ENCODE measurements at places on chromosomes 5 and 9.

- DNase-seq = no peak
These were observed 15.1 kb downstream of the SLCO6A1 start for GRCh38 chr5:102483736-102484135.

DNA sequence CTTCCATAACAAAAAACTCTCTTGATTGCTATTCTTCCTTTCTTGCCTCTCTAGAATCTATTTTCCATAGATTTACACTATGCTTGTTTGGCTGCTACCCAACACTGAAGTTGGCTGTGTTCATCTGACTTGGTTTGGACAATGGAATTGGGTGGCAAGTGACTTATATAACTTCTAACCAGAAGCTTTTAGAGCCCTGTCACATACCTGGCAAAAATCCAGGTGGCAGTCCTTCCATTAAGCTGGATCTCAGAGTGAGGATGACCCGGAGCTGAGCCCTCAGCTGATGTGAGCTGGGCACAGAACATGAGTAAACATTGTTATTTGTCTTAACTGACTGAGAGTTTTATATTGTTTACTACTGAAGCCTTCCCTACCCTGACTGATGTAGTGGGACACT is 225.7 kb downstream of the TLR4 start:
- DNase-seq = no peak

DNA sequence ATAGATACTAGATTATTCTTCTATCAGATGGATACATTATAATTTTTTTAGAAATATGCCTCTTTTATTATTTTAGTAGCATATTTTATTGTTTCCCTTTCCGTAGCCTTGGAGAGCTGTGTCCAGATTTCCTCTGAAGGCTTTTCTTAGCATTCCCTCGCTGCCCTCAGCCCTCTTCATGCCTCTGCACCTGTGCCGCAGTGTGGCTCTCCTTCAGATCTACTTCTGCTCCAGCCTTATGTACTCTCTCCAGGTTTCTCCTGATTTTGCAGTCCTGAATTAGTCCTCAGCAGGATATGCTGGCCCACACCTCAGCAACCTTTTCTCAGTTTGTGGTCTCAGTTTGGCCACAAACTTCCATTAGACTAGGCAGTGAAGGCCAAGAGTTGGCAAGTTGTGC is 1052.0 kb downstream of the TAF11L14 start:
- DNase-seq = no peak

DNA sequence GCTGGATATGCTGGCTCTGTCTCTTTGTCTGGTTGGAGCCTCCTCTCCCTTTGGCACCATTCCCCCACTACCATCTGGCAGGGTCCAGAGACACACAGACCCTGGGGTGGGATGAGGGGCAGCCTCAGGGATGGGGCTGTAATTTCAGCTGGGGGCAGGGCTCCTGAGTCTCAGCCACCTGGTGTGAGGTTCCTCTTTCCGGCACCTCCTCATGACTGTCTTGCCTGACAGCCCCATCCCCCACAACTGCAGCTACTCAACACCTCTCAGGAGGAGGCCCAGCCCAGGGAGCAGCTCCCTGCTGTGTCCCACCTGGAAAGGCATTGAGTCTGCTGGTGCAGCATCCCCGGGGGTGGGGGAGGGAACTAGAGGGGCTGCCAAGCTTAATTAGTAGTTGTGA is 11.7 kb upstream of the RPS14 start:
- DNase-seq = no peak

DNA sequence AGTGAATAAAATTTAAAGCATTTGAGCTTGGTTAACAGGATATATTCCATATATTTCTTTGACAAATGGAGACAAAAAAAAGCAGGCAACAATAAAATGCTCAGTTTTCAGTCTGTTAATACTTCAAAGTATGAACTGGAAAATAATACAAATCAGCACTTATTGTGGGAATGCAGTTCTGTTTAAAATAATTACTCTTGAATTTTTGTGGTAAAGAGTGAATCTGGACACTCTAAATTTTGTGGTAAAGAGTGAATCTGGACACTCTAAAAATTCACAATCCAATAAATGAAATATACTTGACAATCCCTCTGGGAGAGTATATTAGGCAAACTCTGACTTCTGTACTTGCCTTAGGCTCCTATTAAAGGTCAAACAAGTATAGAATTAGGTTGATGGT is 141.9 kb upstream of the RASA1 start:
- no peak for DNase-seq

- DNase-seq = no peak
These were observed 51.9 kb downstream of the ERBIN start for GRCh38 chr5:65978251-65978650.

DNA sequence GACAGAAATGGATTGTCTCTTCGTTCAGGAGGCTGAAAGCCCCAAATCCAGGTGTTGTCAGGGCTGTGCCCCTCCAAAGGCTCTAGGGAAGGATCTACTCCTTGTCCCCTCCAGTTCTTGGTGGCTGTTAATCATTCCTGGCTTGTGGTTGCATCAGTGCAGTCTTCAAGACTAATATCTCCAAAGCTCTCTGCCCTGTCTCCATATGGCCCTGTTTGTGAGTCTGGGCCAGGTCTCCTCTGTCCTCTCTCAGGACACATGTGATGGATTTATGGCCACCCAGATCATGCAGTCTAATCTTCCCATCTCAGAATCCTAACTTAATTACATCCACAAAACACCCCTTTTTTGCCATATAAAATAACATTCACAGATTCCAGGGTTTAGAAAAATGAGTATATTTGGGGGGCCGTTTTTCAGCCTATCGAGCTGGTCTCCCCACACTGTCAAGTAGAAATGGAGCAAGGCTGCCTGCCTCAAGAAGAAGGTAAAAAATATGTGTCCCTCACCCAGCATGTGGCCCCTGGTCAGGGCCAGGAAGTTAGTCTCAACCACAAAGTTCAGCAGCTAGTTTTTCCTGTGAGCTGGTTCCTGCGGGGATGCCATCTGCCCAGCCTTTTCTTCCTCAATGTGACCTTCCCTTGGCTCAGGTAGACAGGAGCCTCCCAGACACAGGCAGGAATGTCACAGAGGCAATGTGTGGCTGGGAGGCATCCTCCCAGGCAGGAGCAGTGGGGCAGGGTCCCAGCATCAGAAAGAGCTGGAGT is 509.4 kb downstream of the IRX1 start:
- no peak for DNase-seq

DNA sequence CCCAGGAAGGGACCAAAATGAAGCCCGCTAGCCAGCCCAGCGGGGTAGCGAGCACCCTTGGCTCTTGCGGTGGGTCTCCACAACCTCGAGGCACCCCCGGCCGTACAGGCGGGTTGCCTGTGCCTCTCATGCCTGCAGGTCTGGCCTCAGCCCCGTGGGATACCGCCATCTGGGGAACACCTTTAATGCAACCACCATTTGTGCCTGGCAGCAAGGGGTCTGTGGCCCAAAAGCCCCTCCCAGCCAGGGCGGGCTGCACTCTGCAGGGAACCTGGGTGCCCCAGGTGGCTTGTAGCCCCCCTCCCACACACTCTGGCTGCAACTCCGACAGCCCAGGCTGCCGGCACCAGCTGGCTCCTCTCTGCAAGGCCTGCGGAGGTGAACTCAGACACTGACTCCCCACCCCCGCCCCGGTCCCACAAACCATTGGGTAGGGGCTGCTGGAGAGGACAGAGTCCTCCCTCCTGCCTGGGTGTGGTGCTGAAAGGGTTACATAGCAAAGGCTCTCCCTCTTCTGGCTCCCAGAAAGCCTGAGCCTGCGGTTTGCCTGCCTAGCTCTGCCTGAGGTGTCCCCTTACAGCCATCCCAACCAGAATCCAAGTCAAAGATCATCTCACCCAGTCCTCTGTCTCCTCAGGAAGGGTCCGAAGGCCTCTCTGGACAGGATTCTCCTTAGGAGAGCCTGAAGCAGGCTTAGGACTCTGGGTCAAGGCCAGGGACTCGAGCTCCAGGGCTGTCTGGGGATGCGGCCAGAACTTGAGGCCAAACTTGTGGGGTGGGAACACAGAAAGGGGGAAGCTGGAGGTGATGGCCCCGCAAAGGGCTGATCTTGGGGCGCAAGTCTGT is 109.4 kb downstream of the PSD2 start:
- DNase-seq = no peak

GRCh38 chr5:67495072-67495471 is 298.5 kb upstream of the CD180 start:
- DNase-seq = no peak

DNA sequence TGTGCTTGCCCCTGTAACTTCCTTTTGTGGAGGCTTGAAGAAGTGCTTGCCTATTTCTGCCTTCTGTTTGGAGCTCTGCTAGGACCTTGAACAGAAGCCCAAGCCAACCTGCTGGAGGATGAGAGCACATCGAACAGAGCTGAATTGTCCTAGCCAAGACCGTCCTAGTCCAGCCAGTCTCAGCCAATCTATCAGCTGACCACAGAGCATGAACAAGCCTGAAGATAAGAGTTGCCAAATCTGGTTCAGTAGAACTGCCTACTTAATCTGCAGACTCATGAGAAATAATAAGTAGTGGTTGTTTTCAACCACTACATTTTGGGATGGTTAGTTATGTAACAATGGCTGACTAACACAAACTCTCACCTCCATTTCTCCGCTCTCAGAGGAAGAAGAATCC is 4.4 kb upstream of the SNX2 start:
- no peak for DNase-seq

DNA sequence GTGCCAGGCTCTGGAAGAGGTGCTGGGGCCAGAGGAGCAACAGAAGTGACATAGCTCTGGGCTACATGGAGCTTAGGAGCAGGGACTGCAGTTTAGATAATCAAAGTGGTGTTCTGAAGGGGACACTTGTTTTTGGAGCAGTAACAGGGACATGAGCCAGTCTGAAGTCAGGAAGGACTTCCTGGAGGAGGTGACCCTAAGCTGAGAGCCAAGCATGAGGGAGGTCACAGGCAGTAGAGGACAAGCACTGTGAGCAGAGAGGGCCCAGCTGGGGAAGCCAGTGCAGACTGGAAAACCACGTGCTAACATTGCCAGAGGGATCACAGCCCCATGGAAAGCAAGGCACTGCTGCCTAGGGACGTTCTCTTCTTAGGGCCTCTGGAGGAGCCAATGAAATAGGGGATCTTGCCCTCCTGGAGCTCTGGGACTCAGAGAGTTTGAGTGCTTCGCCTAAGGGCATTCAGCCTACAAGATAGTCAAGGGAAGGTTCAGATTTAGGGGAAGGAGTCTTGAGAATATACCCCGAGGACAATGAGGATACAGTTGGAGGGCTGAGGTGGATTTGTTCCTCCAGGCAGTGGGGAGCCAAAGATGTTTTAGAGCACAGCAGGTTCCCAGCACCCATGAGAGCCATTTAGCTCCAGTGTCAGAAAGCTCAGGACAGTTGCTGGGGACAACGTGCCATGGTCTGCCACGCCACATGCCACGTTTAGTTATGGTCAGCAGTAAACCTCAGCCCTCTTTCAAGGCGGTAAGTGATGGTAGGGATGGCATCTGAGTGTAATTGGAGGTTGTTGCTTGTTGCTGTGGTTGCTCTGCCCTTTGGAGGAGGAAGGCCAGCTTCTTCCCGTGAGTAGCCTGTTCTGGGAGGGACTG is 40.5 kb upstream of the SH3PXD2B start:
- DNase-seq = no peak

DNA sequence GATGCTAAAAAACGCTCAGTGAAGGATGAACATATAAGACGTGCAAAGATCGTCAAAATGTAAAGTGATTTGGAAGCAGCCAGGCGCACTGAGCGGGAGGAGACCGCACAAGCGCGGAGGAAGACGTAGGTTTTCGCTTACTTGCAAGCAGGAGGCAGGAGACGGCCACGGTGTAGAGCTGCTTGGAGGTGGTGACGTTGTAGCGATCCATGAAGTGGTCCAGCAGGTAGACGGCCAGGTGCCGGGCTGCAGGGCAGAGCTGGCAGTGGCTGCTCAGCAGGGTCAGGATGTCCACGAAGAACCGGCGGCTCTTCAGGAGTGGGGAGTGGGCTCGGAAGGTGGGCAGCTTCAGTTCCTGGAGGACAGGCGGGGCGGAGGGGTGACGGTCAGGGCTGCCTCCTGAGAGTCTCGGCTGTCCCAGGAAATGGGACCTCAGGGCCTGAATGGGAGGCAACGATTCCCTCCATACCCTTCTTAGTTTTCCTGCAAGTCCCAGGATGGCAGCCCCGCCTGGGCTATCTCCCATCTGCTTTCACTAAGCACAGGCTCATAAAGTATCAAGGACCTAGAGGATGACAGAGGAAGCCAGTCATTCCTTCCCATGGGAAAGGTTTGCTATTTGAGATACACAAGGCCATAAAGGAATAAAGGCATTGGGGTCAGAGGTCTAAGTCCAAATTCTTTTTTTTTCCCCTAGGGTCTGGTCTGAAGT is 31.8 kb downstream of the CCNJL start:
- no peak for DNase-seq

GRCh38 chr9:91589101-91589553 is 165.5 kb upstream of the NFIL3 start:
- DNase-seq = no peak

DNA sequence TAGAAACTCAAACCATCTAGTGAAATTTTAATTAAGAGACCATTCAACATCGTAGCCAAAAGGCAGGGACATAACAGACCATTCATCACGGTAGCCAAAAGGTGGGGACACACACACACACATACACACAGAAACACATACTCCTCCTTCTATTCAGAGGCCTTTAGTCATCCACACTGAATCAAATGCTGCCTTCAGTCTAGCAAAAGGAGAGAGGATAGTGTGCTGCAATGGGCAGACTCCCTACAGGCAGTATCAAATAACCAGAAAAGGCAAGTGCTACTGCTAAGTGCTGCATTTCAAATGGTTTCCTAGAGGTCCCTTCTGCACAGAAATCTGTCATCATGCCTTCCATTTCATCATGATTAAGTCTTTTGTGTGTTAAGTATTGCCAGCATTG is 303.9 kb downstream of the TRIM32 start:
- DNase-seq = no peak

DNA sequence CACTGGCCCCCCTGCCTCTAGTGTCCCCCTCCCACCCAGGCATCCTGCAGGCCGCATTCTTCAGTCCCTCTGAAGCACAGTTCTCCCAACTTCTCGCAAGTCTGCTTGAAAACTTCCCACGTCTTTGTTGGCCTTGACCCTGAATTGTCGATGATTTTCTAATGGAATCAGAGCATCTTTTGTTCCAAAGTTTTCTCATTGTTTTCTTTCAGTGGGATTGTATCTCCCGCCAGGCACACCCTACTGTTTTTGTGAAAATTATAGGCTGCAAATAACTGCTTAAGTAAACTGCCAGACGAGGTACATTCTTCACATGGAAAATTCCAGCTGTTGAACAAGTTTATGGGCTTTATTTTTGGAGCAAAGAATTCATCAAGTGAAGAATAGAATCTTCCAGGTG is 122.6 kb upstream of the SLC25A48 start:
- DNase-seq = no peak

GRCh38 chr5:68178579-68178978 is 37.0 kb upstream of the PIK3R1 start:
- DNase-seq = peak; percentile 11

- no peak for DNase-seq
These were observed 141.2 kb upstream of the CD180 start for GRCh38 chr5:67337751-67338150.
